ENCODE measurements at places on chromosomes 11 and 22. TPM values are rescaled to one million over a fixed set of nuclear protein-coding genes. Genes with fewer than 3 reads are reported as not detected.

ZNF280B gene
- 4.0 TPM for polyA plus RNA-seq

IGSF9B gene
- 64.9 TPM for polyA plus RNA-seq

ISX gene
- polyA plus RNA-seq, result not detected

CARD16 gene
- polyA plus RNA-seq, result 1.1 TPM

MPPED2 gene
- 71.0 TPM for polyA plus RNA-seq

PPFIBP2 gene
- polyA plus RNA-seq, result 14.3 TPM

SERPING1 gene
- 112 TPM for polyA plus RNA-seq

NEFH gene
- 175 TPM for polyA plus RNA-seq

PLAAT4 gene
- 15.1 TPM for polyA plus RNA-seq

RFPL2 gene
- polyA plus RNA-seq, result 6.6 TPM

ANO9 gene
- 0.10 TPM for polyA plus RNA-seq

APLNR gene
- 71.1 TPM for polyA plus RNA-seq

OSBP2 gene
- 25.0 TPM for polyA plus RNA-seq

C11orf97 gene
- polyA plus RNA-seq, result 1.4 TPM

TRIM51 gene
- polyA plus RNA-seq, result not detected

FAM111B gene
- polyA plus RNA-seq, result 5.7 TPM
